NCI-H2107 (cell line): ENCODE measurements at places on chromosomes 1 and 21.

DNA sequence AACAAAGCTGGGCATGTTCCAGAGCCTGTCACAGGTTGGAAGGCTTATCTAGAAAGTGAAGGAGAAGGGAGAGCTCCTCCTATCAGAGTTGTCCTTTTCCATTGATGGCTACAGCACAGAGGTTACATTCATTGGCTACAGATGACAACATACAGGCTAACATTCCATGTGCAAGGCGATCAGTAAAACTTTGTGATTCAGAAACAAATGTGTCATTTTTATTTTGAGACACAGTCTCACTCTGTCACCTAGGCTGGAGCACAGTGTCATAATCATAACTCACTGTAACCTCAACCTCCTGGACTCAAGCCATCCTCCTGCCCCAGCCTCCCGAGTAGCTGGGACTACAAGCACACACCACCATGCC lies 32.6 kb downstream of the TRIM67 start:
- no peak for DNase-seq

DNA sequence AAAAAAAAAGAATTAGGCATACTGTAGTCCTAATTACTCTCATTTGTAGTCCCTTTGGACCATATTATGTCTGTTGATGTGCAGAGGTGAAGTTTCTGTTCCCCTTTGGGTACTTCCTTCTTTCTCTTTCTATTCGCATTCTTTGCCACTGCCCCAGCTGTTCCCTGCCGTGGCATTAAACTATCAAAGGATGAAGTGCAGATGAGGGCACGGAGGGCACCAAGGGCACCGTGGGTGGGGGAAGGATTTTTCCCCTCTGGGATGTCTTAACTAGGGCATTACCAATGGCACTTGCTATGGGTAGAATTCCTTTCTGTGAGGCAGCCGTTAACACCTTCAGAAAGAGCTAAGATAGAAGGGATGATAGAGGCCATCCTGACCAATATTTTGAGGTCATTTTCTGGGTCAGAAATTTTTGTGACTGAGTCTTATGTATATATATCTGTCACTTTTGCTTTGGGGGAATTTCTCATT lies 4.9 kb upstream of the MAPKAPK2 start:
- DNase-seq: no peak

GRCh38 chr21:38042246-38042645 lies 126.0 kb upstream of the KCNJ6 start:
- DNase-seq: no peak

GRCh38 chr1:93828367-93828755 lies 50.6 kb downstream of the DNTTIP2 start:
- DNase-seq: no peak

GRCh38 chr1:157092831-157093230 lies 6.8 kb downstream of the ETV3L start:
- DNase-seq: no peak

GRCh38 chr21:17784180-17784598 lies 35.0 kb downstream of the C21orf91 start:
- DNase-seq: no peak

- no peak for DNase-seq
These were observed 54.7 kb upstream of the IFFO2 start for GRCh38 chr1:19010995-19011844.

DNA sequence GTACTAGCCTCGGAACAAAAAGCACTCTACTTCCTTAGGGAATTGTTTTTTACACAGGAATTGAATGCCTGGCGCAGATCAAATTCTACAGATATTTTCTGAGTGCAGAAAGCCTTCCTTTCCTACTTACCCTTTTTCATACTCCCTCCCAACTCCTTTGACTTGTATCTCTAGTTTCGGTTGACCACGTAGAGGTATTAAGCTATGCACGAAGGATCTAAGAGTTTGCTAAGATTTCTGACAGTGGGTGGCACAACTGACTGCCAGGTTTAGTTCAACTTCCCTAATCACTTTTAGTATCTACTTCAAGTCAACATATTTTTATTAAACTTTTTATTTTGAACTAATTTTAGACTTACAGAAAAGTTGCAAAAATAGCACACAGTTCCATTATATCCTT lies 5.0 kb downstream of the TOR1AIP2 start:
- DNase-seq: no peak

DNA sequence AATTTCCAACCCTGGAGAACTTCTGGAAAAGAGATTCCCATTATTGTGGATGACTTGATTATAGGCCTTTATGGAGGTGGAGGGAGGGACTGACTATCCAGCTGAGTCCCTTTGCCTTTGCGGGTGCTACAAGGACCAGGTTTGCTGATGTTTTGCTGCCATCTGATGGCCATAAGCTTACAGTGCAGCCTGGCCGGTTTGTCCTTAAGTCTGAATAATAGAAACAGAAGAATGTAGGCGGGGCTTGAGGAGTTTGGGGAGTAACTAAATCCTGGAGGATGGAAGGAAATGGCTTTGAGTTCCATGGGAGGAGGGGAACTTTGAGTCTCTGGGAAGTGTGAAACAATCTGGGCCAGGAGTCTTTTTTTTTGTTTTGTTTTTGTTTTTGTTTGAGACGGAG lies 55.7 kb upstream of the CD1D start:
- DNase-seq: peak; percentile 88

GRCh38 chr1:182283746-182284544 lies 107.6 kb downstream of the GLUL start:
- no peak for DNase-seq

DNA sequence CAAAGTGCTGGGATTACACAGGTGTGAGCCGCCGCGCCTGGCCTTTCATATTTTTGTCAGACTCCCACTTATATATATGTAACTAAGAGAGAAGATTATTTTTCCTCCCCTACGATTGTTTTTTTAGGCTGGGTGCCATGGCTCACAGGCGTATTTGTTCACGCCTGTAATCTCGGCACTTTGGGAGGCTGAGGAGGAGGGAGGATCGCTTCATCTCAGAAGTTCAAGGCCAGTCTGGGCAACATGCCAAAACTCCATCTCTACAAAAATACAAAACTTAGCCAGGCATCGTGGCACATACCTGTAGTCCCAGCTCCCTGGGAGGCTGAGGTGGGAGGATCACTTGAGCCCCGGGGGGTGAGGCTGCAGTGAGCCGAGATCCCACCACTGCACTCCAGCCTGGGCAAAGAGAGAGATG lies 23.9 kb upstream of the ITLN2 start:
- DNase-seq: no peak

DNA sequence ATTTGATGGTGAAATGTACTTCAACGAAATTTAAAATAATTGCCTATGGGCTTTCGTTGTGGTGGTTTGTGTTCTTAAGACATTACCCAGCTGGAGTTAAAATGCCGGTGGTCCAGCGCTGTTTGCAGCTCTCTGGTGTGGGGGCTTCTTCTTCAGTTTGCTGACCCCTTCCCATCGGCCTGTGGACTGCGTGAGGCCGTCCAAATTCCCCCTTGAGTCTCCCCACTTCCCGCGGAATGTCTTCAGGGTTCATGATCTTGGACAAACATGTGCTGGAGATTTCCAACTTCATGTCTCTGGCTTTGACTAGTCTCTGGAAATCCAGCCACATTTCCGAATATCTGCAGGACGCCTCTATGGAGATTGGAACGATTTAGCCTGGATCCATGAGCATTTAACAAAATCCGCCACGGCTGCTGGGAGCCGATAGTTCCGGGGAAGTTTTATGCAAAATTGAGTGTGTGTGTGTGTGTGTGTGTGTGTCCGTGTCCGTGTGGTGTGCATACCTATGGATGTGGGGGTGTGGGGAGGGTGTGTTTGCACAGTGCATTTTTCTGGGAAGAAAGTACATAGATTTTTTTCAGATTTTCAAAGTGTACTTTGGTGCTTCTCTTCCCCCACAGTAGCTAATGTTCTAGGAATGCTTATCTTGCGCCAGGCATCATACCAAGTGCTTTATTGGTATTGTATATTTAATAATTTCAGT lies 117.2 kb downstream of the PCP4 start:
- DNase-seq: no peak

DNA sequence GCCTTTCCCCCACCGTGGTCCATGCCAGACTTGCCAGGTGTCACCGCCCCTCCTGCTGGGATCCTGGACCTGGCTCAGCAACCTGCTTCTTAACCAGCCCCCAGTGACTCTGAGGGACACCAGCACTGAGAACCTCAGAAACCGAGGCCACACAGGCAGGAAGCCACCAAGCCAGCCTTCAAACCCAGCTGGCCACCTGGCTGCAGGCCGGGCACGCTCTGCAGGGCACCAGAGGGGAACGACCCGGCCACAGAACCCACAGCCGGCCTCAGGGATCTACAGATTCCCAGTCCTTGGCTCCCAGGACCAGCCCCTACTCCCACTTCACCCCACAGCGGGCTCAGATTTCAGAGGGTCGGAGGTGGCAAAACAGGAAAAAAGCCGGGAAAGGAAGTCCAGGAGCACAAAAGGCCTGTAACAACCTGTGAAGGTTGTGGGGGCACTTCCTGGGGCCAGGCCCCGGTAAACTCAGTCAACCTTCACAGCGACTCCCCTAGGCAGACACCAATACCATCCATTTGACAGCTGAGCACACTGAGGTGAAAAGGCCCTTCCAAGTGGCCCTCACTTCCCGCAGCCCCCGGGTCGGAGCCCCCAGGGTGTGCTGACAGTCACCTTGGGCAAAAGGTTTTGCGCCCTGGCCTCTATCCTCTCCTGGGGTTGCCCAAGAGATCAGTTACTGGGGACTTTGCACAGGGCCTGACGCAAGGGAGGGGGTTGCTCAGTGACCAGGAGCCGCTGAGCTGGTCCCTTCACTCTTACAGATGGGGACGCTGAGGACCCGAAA lies 14.1 kb downstream of the RUNX3 start:
- no peak for DNase-seq

DNA sequence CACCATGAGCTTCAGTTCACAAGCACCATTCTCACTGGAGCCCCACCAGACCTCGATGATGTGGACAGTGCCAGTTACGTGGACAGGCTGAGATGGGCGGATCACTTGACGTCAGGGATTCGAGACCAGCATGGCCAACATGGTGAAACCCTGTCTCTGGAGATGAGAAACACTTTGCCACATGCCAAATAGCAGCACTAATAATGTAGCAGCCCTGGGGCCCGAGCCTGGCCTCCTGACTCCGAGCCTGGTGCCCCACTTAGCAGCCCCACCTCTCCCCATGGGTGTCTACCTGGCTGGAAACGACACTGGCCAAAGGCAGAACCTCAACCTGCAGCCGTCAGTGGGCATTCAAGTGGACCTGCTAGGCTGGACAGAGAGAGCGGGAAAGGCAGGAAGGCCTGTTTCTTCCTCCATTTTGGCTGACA lies 129.1 kb downstream of the TOMM20 start:
- DNase-seq: no peak

DNA sequence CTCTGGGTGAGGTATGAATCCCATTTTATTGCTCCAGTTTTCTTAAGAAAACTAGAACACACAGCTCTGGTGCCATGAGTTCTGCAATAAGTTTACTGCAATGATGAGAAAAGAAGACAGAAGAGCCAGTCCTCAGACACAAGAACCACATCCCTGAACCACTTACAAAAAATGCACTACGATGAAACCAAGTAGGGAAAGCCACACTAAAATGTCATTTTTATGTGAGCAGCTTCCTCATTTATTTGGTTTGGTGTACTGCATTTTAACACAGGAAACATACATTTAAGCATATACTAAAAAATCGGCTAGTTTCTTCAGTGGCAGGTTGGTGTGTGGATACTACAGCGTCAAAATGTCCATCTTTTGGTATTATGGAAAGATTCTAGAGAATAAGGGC lies 95.9 kb downstream of the PTPN14 start:
- DNase-seq: no peak

GRCh38 chr1:205492201-205492667 lies 12.2 kb upstream of the CDK18 start:
- peak; percentile 69 for DNase-seq

- no peak for DNase-seq
These were observed 224.9 kb downstream of the BACH1 start for GRCh38 chr21:29523646-29524045.

DNA sequence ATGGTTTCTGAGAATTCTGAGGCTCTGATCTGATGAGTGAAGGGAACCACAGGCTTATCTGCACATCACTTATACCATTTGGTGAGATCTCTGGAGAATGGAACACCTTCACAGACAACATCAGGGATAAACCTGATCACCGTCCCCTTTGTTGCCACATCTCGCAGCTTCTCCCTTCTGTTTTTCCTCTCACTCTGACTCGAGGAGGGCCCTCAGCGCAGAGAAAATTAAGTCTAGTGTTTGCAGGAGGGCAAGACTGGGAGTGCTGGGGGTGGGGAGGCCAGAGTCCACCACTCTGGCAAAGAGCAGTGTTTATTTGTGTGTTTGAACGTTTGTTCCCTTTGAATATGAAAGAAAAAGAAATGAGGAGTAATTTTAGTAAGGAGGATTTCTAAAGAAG lies 29.0 kb upstream of the BATF3 start:
- no peak for DNase-seq

- DNase-seq: peak; percentile 53
These were observed 207.2 kb downstream of the ATG4C start for GRCh38 chr1:62991152-62991551.

GRCh38 chr1:203283597-203283996 lies 21.7 kb upstream of the BTG2 start:
- no peak for DNase-seq

DNA sequence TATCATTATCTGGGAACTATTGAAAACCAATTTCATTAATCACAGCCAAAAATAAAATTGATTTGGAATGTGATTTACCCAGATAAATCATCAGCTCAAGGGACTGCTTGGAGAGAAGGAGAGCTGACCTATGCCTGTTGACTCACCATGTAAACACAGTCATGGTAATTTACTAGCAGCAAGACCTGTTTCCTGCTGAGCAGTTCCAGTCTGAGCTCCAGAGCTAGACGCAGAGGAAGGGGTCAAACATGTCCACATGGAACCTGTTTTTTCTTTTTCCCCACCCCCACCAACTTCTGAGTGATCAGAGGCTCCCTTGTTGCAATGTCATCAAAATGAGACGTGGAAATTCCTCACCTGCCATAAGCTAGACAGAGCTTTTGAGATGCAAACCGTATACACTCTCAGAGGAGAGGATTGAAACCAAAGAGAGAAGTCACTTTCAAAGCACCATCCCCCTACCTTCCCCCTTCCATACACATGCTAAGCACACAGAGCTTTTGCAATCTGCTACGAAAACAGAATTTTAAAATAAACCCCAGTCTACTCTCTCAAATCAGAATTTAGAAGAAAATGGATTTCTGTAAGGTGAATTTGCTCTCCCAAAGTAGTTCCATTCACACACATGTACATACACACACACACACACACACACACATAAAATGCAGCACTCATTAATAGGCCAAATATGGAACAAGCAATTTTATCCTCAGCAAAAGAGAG lies 55.9 kb upstream of the PTGFRN start:
- no peak for DNase-seq

GRCh38 chr1:169890761-169891538 lies 2.7 kb downstream of the SCYL3 start:
- DNase-seq: no peak

DNA sequence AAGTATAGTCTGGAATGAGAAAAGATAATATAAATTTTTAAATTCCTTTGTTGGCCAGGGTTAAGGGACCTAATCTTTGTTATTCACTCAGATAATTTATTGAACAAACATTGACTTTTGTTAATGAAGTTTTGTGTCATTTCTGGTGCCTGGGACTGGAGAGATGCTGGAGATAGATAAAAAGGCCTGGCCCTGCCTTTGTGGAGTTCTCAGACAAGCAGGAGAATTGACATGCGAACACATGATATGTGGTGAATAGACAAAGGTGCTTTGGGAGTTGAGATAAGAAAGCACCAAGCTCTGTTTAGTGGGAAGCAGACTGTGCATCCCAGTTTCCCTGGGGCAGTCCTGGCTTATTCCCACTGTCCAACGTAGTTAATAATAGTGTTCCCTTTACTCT lies 8.5 kb downstream of the C1orf21 start:
- no peak for DNase-seq
